ENCODE measurements at places on chromosomes 13 and 19.
A peak's percentile ranks its signal among the peaks of the same experiment; 100 is the strongest.

DNA sequence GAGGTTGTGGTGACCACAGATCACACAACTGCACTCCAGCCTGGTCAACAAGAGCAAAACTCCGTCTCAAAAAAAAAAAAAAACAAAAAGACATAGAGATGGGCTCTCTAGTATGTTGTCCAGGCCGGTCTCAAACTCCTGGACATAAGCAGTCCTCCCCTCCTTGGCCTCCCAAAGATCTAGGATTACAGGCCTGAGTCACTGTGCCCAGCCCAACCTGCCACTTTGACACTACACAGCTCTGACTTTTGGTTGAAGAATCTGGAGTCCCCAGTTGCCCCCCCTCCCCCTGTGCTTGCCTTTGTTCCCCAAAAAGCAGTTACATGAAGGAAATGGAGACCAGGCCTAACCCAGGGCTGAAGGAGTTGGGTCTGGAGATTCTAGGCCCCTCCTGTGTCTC lies 12.9 kb downstream of the CARM1 start:
- DNase-seq, result no peak

DNA sequence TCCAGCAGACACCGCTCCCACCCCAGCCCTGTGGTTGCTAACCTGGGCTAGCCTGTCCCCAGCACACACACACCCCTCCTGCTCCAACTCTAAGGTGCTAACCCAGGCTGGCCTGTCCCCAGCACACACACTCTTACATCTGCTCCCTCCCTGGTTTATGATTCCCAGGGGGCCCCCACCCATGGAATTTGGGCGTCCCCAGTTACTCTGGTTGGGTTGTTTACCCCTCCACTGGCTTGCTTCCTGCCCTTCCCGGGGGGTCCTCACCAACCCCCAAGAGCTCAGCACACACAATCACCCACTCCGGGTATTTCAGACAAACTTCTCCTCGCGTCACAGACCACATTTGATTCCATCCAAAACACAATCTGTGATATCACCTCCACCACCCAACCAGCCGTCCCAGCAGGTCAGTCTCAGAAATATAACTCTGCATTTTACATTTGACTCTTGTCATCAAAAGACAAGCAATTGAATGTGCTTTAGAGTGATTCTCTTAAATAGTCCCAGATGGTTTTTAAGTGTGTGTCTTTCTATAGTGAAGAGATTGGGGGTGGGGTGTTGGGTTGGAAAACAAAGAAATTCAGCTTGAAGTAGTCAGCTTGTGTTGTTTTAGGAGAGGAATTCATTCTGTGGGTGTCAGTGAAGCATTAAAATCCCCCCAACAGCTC lies 20.1 kb downstream of the COL4A2 start:
- no peak for DNase-seq

DNA sequence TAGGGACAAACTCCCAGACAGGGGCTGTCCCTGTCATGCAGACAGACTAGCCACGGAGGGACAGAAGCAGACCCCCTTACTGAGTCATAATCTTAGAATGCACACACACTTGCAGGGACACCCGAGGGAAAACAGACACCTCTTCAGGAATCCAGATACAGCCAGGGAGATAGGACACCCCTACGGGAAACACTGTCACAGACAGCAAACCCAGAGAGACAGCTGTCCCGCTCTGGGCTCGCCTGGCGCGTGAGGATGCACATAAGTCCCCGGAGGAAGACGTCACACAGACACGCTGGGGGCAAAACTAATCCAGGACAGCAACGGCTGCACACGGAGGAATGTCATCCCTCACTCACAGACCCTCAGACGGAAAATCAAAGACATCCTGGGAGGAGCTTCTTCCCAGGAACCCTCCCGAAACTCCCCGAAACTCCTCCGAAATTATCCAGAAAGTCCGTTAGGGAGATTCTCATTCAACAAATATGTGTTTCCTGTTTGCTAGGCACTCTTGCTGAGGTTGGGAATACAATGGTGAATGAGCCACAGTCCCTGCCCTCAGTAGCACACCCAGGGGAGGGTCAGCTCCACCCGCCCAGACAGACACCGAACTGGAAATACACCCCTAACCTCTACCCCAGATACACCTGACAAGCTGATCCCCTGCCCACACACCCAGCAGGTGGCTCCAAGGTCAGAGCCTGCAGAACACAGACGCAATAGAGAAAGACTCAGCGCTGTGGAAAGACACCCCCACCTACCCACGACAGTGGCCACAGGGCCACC lies 15.2 kb upstream of the TOMM40 start:
- DNase-seq, result no peak

DNA sequence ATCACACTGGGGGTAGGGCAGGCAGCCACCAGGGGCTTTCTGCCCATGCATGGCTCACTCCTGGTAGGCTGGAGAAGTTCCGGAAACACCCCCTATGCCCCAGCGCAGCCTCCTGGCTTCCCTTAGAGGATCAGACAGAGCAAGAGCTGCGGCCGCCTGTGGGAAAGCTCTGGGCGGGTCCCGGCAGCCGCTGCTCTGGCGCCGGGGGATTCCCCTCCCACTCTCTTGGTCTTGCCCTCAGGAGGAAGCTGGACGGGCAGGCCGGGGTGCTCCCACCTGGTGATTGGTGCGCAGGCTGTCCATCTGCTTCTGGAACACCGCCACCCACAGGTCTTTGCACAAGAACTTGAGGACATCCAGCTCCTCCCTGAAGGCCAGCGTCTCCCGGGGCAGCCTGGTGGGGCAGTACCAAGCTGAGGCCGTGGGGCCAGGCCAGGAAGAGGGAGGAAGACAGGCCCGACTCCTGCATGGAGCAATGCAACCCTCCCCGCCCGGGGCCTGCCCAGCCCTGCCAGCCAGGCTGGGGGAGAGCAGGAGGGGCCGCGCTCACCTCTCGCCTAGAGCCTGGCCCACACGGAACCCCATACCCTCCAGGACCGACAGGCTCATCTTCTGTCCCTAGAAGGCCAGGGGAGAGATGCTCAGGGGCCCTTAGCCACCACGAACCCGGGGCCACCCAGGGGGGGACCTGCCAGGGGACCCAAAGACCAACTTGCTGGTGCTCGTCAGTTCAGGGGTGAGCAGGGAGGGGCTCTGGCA lies 4.0 kb upstream of the NKPD1 start:
- DNase-seq, result no peak

DNA sequence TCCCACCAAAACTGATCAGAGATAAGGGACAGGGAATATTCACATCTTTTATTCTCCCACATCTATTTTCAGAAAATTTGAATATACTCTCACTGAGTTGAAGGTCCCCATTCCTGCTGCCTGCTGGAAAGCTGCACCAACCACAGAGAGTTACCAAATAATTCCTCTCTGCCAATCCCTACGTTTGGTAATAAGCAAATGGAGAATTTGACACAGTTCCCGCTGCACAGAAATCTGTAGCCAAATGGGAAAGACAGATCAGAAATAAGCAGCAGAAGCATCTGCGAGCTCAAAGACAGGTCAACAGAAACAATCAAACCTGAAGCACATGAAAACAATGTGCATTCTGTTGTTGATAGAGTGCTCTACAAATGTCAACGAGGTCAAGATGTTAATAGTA lies 9.9 kb downstream of the ZNF112 start:
- DNase-seq, result no peak

DNA sequence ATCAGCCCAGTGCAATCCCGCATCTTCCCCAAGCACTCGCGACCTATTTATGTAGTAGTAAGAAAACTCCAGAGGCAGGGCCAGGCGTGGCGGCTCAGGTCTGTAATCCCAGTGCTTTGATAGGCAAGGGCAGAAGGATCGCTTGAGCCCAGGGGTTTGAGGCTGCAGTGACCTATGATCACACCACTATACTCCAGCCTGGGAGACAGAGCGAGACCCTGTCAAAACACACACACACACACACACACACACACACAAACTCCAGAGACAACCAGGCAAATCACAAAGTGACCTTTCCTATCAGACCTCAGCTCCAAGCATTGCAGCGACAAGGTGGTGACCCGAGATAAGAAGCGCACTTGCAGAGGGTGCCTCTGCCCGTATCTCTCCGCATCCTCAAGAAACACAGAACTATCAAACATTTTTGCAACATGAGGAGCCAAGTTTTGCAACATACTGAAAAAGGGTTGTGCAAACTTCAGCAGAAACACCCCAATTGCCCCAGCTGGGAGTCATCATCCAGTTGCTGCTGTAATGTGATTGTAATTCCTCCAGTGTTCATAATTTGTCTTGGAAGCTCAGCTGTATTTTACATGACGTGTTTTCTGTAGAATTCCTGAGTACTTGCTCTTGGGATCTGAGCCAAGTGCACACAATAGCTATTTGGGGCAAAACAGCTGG lies 8.7 kb upstream of the KLF2 start:
- peak; percentile 6 for DNase-seq

DNA sequence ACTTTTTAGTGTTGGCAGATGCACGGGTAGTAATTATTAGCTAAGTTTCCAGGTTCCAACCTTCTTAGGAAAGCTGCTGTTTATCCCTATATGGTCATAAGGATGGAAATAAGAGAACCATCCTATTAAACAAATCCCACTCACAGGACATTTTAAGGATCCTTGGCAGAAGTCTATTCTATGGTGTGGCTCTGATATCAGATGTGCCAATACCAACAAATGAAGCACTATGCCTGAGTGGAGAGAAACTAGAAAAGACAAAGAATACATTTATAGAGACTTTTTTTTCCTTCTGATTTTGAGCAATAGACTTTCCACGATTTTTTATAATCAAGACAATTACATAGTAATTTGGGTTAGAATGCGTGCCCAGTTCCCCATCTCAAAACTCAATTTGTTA lies 12.6 kb downstream of the PCDH17 start:
- DNase-seq, result peak; percentile 24

GRCh38 chr19:19406878-19407632 lies 1.6 kb downstream of the GATAD2A start:
- no peak for DNase-seq

- no peak for DNase-seq
Observed at GRCh38 chr13:24270639-24271141, 38.7 kb upstream of the C1QTNF9 start.

DNA sequence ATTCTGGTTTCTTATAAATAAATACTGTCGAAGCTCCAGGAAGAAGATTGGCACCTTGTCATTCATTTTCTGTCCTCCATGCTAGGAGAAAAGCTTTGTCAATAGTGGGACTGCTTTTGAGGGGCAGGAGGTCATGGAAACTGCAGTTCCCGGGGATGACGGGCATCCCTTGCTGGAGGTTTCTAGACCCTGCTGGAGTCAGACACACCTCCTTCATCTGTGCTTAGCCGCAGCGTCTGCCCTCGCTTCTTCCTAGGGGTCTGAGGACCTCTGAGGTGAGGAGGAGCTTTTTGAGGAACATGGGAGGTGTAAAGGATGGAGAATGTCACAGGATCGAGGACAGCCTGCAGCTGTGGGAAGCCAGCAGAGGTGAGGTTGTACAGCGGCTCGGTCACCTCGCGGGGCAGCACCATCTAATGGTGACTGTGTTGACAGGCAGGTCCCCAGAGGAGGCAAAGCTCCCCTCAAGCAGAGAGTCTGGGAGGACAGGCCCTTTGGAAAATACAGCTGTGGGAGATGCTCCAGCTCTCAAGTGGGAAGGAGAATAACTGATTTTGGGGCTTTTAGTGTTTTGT lies 172.7 kb upstream of the RNF113B start:
- no peak for DNase-seq

GRCh38 chr13:19794631-19795030 lies 11.9 kb upstream of the PSPC1 start:
- no peak for DNase-seq

- no peak for DNase-seq
Observed at GRCh38 chr19:8331263-8331845, 10.1 kb downstream of the RPS28 start.

DNA sequence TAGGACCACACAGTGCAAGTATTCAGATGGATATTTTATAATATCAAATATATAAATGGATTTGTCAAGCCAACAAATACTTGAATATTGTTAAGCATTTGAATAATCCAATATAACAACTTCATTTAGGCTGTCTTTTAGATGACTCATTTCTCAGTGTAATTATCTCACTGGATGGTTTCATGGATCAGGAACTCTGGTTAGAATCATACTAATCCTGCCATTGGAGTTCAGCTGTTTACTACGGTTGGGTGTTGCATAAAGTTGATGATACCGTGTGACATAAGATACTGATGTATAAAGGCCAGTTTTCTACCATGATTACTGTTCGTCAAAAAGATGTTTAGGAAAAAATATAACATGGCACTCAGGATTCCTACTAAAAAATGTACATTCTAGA lies 196.3 kb downstream of the TSHZ3 start:
- no peak for DNase-seq

DNA sequence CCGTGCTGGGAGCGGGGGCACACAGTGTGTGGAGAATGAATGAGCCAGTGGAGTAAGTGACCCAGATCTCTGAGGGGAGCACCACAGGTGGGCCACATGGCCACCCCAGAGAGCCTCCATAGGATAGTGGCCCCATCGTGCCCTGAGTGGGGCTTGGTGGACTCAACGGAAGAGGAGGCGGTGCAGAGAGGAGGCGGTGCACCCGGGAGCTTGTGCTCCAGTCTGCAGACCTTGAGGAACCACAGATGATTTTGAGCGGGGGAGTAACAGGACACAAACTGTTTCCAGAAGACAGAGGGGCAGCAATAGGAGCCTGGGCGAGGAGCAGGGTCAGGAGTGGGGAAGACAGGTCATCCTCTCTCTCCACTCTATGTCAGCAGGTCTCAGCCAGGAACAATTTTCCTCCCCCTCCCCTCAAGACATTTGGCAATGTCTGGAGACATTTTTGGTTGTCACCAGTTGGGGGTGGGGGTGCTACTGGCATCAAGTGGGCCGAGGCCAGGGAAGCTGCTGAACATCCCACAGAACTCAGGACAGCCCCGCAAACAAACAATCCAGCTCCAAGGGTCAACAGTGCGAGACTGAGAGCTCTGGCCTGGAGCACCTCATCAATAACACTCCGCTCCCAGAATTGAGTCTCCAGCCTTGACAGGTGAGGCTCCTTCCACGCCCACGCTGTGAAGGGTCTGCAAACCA lies 182.2 kb downstream of the USP12 start:
- no peak for DNase-seq

DNA sequence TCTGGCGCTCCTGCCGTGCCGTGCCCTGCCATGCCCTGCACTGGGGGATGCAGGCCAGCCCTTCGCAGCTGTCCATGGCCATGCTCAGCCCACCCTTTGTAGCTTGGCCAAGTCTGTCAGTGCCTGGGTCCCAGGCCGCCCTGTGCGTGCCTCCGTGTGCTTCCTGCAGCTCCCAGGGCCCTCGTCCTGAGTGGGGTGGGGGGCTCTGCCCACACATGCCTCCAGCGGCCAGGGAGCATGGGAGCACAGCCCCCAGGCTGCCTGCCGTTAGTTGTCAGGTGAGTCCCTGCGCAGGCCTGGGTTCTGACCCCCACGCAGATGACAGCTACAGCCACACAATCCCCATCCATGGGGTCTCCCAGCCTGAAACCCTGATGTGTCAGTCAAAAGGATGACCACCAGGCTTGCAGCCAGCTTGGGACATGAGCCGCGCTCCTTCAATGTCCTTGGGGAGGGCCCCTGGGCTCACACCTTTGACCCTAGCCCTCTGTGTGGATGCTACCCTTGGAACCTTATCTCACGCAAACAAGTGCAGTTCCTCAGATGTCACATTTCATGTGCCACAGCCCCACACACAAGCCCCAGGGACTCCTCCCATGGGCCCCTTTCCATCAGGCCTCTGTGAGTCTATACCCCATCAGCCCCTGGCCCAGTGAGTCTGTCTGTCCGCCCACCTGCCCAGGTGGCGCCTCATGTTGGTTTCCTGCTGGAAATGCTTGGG lies 24.5 kb downstream of the TMED1 start:
- no peak for DNase-seq

GRCh38 chr19:5356428-5356827 lies 15.8 kb upstream of the PTPRS start:
- DNase-seq, result no peak

Measured in NCI-H1105 treated with DMSO at 0.1 percent for 48 hours (cell line).